ENCODE measurements at places on chromosomes 7 and 10.

DNA sequence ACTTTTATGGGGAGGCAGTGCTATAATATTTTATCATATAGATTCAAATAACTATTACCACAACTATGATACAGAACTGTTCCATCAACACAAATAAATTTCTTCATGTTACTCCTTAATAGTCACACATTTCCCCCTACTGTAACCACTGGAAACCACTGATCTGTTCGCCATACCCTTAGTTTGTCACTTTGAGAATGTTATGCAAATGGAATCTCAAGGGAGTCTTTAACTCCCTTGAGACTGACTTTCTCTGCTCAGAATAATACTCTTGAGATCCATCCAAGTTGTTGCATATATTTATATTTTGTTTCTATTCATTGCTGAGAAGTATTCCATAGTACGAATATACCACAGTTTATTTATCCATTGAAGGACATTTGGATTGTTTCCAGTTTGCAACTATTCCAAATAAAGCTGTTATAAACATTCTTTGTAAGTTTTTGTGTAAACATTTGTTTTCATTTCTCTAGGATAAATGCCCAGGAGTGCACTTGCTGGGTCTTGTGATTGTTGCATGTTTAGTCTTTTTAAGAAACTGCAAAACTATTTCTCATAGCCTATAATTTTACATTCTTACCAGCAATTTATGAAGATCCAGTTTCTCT, 19.7 kb upstream of the PON2 start:
- DNase-seq = no peak

- DNase-seq = no peak
Measured at GRCh38 chr10:5089865-5090264, 4.3 kb upstream of the AKR1C3 start.

GRCh38 chr10:11517150-11517549, 94.3 kb downstream of the USP6NL start:
- DNase-seq = no peak

DNA sequence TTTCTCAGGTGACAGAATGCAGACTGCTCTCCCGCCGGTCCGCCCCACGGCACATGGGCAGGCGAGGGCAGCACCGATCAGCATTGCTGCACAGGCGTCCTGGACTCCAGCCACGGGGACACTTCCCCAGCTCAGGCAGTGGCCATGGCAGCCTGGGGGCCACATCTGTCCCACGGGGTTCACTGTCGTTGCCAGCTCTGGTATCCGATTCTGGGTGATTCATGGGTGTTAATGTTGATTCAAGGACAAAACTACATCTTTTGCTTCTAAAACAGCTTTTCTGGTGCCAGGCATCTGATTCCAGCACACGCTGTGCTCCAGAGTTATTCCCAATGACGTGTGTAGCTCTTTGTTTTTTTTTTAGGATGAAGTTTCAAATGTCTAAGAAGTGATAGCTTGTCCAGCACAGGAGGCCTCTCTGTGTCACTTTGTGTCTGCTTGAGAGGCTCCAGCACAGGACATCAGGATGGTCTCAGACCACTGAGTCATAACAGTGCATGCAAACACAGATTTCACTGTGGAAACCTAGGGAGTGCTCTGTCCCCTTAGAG, 218.0 kb downstream of the WDR37 start:
- DNase-seq = no peak

DNA sequence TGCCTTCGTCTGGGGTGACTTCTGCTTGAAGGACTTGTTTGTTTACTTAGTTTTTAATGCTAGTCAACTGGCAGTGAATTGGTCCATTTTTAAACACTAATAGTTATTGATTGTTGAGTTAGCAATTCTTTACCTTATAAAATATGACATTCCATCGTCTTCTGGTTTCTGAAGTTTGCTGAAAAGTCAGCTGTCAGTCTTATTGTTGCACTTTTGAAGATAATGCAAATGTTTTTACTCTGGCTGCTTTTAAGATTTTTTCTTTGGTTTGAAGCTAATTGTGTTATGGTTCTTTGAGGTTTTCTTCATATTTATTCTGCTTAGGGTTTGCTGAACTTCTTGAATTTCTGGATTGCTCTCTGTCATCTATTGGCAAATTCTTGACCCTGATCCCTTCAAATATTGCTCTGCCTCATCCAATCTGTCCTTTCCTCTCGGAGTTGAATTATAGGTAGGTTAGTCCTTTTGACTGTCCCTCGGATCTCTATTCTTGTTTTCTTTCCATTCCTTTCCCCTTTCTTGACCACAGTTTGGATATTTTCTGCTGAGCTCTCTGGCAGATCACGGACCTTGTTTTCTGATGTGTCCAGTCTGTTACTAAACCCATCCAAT, 24.2 kb downstream of the MGMT start:
- no peak for DNase-seq

DNA sequence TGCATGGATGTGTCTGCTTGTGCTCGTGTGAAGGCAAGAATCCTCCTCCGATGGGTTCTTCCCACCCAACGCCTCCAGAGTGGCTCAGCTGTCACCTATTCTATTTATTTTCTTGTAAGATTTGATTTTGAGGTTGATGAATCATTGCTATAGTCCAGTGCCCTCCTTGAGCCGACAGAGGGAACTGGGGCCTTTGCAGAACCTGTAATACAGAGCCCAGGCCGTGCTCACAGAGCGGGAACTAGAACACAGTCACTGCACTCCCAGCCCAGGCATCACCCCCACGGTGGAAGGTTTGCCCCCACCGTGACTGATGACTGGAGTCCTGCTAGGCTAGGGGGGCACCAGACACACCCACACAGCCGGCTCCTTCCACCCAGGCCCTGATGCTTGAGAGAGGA, 2.0 kb downstream of the RARRES2 start:
- DNase-seq = no peak

DNA sequence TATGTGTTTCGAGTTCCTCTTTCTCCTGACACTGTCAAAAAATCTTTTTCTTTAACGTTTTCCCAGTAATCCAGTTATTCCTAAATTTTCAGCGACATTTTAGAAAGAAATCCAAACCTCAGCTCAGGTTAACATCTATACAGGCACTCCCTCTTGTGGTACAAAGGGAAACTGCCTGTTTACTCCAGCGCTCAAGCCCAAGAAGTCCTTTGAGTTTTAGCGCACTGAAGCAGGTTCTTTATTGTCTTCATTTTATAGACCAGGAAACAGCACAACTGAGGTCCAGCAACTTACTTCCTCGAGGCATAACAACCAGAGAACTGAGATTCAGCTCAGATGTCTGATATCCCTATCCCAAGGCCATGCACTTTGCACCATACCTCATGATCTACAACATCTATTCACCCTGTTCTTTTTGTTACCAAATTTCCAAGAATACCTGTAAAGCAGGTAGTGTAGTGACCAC, 287.2 kb upstream of the MKLN1 start:
- DNase-seq = peak; percentile 51

GRCh38 chr10:79070081-79070605, 1.4 kb downstream of the ZMIZ1 start:
- no peak for DNase-seq

GRCh38 chr7:14228341-14228740, 238.9 kb upstream of the ETV1 start:
- no peak for DNase-seq

GRCh38 chr7:26629696-26630095, 234.7 kb downstream of the SKAP2 start:
- no peak for DNase-seq

GRCh38 chr10:89373916-89374711, 3.7 kb upstream of the IFIT1B start:
- no peak for DNase-seq

GRCh38 chr7:149774237-149775175, 1.1 kb upstream of the ZNF467 start:
- DNase-seq = no peak

DNA sequence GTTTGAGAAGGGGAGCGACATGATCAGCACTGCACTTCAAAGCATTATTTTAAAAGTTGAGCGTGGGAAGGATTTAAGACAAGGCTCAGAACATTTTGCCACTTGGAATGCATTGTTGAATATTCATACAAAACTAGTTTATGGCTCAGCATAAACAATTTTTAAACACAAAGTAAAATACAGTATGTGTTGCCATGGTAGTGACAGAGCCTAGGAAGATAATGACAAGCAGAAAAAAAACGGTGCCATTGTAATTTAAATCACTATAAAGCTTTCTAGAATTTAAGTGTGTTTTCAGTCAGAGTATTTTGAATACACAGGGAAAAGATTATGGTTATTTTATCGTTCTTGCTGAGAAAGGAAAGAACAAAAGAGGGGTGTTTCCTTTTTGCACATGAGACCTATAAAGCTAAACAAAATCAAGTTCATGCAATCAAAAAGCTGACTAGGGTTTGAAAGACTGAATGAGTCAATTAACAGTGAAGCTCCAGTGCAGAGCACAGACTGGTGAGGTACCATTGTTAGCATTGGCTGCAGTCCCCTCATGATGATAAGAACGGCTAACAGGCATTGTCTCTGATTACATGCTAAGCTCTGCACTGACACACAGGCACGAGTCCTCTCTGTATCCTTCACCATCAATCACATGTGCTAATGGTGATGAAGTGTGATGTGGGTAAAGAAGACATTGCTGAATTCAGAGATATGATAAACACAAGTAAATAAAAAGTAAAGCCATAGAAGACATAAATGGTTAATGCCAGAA, 181.9 kb upstream of the VSTM2A start:
- DNase-seq = no peak

Measured in stimulated activated naive CD8-positive, alpha-beta T cell treated with anti-CD3 and anti-CD28 coated beads, Interleukin-15, amount 100 ng/mL, for 72 hours (primary cell).